GM19239 (cell line): ENCODE measurements at places on chromosomes 11 and 22.

GRCh38 chr11:17476317-17477083 is at the start of gene ABCC8:
ABCC8 (minus strand) TSS chr11:17476845; CDS start chr11:17476776, 69 bp downstream.
- DNase-seq: no peak

DNA sequence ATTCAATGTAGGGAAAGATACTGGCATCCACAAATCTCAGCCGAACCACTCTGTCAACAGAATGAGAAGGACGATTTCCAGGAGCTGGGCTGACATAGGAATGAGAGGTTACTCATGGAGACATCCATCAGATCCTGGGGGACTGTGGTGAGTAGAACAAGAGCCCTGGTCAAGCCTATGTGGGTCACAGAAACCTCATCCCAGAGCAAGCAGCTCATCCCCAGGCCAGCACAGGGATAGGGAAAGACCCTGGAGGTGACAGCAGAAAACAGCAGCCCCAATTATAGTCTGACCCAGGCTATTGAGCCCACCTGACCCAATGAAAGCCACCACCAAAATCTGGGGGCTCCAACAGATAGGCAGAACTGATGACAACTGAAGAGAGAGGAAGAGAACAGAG is 128.0 kb upstream of the SERPIND1 start:
- DNase-seq: no peak

- no peak for DNase-seq
These were observed 106.4 kb upstream of the TENM4 start for GRCh38 chr11:79547256-79547655.

DNA sequence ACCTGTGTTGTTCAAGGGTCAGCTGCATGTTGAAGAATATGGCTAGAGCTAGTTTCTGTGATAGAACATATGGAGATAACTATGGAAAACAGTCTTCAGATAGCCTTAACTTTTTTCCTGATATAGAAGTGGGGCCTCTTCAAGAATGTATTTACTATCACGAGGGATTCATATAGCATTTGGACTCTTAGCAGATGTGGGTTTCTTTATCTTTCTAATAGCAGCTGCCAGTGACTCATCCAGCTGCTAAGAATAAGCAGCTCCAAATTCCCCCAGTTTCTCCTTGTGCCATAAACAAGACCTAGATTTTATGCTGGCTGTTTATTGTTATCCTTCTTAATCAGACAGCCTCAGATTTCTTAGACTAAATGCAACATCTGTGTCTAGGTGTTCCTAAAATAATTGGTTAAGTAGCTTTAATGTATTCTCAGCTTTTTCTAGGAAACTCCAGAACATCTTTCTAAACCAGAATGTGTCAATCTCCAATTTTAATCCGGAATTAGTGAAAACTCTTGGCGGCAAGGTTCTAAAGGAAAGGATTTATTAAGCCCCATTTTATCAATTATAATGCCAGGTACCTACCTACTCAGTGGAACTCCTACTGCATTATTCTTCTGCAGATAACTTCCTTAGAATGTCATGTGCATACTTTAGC is 119.8 kb downstream of the CSTPP1 start:
- no peak for DNase-seq

DNA sequence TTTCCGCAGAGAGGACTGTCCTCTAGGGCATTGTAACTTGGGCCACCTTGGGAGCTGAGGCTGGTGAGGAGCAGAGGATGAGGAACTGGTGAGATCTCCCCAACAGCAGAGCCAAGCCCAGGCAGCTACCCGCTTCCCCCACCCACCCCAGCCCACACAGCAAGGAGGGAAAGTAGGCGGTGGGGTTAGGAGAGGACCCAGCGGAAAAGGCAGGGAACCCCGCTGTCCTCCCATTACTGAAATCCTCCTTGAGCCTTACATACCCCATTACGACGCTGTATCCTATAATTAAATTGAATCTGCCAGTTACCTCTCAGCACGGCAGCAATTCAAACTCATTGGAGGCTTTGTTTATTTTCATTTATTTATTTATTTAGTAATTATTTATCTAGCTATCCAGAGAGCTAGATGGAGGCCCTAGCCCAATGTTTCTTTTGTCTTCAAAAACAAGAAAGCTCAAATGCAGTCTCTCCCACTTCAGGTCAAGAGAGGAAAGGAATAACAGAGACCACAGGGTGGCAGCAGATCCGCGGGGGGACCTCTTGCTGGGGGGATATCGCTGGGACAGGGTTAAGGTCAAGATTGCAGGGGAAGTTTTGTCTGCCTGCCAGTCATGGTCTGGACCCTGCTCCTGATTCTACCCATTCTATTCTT is 218.0 kb downstream of the ST3GAL4 start:
- DNase-seq: no peak

DNA sequence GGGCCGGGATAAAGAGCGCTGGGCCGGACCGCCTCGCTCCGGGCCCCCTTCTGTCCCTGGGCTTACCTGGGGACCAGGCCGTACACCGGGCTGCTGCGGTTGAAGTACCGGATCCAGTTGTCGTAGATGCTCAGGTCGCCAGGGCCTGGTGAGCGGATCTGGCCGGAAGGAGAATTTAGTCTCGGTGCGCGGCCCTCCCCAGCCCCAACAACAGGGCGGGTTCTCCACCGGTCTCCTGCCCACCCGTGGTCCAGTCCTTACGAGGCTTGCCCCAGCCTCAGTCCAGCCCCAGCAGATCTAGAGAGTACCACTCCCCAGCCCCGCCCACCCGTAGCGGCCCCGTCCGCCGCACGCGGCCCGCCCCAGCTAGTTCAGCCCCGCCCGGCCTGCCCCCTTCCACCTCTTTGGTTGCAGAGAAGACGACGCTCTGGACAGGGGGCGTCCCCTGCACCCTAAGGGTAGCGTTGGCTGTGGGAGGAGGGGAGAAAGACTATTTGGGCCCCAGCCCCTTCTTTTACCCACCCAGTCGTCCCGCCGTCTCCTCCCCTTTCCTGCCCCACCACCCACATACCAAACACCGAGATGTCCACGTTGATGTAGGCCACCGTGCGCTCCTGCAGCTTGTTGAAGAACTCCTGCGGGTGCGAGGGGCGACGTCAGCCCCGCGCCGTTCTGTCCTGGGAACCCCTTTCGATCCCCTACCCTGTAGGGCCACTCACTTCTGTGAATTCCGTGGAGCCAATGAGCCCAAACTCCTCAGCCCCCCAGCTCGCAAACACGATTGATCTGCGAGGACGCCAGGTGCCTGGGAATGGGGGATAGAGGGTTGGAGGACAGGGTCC is 6.8 kb downstream of the SAC3D1 start:
- DNase-seq: no peak

DNA sequence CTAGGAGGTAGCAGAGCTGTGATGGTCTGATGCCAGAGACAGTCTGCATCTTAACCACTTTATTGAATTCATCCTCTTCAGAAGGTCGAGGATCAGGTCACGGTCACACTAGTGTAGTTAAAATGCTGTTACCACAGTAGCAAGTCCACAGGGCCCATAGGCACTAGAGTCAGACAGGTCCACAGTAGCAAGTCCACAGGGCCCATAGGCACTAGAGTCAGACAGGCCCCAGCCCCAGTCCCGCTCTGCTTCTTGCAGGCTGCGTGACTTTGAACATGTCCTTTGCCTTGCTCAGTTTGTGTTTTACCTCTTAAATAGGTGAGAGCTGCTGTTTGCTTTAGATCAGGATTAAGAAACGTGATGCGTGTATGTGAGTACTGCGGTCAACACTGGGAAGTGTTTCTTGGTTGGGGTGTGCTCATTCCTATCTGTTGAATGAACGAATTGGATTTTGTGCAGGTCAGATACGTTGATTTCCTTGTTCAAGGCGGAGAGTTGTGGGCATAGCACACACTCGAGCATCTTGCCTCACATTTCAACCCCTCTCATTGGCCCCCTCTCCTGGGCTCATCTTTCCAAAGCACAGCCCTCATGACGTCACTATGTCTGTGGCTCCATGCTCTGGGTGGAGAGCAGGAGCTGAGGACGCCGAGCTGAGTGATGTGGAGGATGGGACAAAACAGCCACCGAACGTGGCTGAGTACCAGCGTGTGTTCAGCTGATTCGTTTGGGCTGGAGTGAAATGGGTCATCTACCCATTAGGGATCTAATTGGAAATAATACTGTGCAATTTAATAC is 191.7 kb downstream of the TBC1D22A start:
- DNase-seq: no peak

GRCh38 chr11:117949062-117949461 is 19.9 kb upstream of the TMPRSS13 start:
- no peak for DNase-seq

- DNase-seq: no peak
These were observed 12.5 kb downstream of the L3MBTL2 start for GRCh38 chr22:41217553-41218157.
